ENCODE measurements at places on chromosomes 7 and 10.

- DNase-seq = no peak
These were observed 5.0 kb downstream of the ECHS1 start for GRCh38 chr10:133368153-133368552.

- no peak for DNase-seq
These were observed 57.3 kb downstream of the HHEX start for GRCh38 chr10:92747066-92747465.

GRCh38 chr7:34275624-34276023 is 370.3 kb downstream of the BMPER start:
- no peak for DNase-seq

DNA sequence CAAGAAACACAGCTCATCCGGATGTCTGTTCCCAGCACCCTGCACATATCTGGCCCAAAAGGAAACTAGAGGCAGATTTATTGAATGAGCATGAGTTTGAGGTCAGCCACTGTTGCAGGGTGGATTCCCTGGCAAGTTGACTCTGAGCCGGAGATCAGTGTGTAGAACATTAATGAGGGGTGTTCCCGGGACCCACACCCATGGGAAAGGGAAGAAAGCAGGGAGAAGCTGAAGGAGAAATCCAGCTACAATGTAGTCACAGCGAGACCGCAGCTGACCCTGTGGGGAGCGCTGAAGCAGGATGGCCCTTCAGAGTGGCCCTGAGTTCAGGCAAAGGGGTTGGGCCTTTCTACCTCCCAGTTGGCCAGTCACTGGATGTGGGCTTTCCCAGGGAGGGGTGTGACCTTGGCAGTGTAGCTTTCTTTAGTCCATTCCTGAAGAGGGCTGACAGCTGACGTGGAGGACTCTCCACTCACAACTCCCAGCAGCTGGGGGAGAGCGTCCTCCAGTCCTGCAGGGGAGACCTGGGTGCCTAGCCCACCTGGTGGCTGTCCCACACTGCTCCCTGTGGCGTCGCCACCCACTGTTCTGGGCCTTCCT is 324.2 kb upstream of the ZMIZ1 start:
- no peak for DNase-seq

DNA sequence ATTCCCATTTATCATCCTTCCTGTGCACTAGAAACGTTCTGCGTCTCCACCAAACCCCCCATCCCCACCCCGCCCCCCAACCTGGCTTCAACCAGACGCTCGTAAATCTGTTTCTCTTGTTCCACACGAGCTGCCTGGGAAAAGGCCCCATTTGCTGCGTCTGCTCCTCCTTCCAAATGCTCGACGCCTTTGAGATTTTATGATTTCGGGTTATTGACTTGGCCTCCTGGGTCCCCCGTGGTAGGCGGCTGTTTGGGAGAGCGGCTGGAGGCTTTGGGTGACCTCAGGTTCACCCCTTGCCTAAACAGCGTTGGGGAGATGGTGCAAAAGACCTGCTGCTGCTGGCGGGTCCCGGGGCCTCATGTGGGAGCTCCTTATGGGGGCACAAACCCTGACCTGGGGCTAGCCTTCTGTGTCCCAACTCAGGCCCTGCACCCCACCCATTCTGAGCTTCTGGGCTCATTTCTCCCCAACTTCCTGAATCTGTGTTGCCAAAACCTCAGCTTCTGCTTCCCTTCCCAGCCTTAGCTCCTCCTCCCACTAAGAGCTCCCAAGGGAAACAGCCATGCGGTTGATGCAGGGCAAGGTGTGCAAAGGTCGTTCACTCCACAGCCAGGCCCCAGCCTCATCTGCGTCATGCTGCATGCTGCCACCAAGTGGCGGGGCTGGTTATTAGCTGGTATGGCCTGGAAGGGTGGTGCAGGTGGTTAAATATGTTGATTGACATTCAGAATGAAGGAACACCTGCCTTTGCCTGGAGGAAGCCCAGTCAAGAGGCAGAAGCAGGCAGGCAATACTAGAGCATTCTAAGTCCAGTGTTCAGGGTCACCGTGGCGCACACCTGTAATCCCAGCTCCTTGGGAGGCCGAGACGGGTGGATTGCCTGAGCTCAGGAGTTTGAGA is 49.1 kb upstream of the ELN start:
- no peak for DNase-seq

- no peak for DNase-seq
These were observed 119.2 kb downstream of the GALNT11 start for GRCh38 chr7:152144557-152145245.

- no peak for DNase-seq
These were observed 108.0 kb downstream of the MAD1L1 start for GRCh38 chr7:2124604-2125345.

DNA sequence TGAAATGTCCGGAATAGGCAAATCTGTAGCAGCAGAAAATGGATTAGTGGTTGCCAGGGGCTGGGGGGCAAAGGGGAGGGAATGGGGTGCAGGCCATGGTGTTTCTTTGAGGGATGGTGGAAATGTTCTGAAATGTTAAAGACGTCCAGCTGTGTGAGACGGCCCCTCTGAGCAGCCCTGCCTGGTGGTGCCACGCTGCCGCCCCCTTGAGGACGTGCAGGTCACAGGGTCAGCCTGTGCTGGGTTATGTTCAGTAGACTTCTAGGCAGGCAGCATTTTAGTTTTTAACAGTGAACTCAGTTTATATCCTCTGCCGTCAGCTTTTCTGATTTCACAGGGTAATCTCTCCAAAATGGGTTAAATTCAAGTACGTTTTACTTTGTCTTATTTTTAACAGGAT is 9.4 kb downstream of the NUB1 start:
- peak; percentile 37 for DNase-seq

DNA sequence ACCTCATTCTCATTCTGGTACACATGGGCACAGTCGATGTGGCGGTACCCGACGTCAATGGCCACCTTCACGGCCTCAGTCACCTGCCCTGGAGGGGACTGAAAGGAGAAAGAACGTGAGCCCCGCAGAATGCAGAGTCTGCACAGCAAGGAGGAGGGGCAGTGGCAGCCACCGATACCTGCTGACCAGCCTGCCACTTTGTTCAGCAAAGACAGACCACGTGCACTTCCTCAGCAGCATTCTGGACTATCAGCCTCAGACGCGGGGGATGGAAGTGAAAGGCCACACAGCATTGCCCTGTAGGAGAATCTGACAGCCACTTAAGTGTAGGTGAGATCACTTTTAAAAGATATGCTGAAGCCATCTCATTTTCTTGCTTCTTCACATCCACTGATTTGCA is 7.2 kb downstream of the AKR1B1 start:
- no peak for DNase-seq

DNA sequence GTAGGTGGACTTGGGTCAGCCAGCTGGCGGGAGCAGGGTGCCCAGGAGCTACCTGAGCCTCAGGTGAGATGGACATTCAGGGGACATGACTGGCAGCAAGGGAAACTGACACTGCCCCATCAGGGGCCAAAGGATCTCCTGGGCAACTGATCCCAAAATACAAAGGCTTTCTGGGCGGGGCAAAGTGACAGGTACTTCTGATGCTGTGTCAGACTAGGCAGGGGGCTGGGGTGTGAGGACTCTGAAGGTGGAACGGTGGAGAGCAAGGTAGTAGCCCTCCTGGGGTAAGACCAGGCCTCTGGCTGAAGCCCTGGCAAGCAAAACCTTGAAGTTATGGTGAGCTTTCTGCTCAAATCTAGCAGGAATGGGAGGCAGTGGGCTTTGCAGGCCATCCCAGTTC is 4.4 kb downstream of the OPN4 start:
- DNase-seq = no peak

DNA sequence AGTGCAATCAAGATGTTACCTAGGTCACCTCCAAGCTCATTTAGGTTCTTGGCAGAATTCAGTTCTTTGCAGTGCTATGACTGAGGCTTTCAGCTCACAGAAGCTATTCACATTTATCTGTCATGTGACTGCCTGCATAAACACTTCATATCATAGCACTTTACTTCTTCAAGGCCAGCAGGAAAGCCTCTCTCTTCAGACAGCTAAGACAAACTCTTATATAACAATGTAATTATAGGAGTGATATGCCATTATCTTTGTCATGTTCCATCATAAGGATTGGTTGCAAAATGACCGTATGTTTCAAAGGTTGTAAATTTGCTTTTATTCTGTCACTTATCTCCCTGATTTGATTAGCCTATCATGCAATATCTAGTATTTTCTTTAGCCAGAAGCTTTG is 78.8 kb upstream of the TMEM196 start:
- DNase-seq = no peak

- DNase-seq = no peak
These were observed 906.9 kb downstream of the PCDH15 start for GRCh38 chr10:53894145-53894544.

- DNase-seq = no peak
These were observed 16.9 kb downstream of the PRKRIP1 start for GRCh38 chr7:102413091-102413490.

DNA sequence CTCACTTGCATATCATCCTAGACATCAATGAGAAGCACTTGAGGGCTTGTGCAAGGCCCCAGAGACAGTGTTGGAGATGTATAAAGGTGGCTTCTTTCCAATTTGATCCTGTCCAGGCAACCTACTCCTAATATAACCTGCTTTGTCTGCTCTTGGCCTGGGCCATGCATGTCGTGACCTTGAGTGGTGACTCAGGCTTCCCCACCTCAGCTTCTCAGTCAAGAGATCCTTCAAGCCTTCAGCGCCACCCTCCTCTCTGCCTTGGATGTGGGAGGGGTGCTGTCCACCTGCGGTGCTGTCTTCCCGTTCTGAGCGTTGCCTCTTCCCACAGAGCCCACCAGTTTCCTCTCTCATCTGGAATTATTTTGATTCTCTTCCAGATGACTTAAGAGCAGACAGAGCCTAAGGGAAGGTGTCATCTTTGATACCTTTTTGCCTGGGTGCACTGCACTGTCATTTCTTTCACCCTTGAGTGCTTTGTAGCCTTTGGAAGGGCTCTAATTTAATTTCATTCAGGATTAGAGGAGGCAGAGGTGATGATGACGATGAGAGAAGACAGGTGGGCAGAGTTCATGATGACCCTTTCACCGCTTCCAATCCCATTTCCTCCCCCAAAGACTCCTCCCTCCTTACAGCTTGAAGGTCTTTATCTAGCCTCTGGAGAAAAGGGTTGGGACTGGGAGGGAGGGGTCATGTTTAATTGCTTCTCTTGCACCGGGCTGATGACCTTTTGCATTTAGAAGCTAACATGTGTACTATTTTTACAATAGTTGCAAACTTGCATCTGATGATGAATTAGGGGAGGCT is 6.9 kb downstream of the LSMEM1 start:
- DNase-seq = no peak

GRCh38 chr7:98086281-98086718 is 20.4 kb upstream of the LMTK2 start:
- no peak for DNase-seq

GRCh38 chr7:128366300-128366699 is 4.8 kb upstream of the PRRT4 start:
- no peak for DNase-seq

DNA sequence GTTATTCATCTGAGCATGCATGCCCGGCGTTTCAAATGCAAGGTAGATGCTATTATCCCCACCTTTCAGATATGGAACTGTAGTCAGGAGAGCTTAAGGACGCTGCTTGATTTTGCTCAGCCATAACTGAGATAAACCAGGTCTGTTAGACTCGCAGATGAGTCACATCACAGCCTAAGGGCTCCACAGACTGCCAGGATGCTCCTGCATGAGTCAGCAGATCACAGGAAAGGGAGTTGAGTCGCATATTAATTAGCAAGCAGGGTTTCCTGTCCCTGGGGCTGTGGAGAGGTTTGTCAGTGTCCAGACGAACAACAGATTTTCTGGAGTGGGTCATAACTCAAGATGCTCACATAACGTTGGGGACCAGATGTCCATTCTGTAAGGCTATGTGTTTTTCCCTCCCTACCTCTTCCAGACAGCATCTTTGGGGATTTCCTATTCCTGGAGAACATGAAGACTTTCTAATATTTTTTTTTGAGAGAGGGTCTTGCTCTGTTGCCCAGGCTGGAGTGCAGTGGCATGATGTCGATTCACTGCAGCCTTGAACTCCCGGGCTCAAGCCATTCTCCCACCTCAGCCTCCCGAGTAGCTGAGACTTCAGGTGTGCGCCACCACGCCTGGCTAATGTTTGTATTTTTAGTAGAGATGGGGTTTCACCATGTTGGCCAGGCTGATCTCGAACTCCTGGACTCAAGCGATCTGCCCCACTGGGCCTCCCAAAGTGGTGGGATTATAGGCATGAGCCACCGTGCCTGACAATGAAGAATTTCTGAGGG is 36.7 kb downstream of the PFKFB3 start:
- DNase-seq = peak; percentile 77

GRCh38 chr7:15686295-15686956 is at the start of gene MEOX2:
Gene MEOX2 (minus strand): TSS chr7:15686683. CDS start chr7:15686402, 281 bp downstream.
- no peak for DNase-seq

DNA sequence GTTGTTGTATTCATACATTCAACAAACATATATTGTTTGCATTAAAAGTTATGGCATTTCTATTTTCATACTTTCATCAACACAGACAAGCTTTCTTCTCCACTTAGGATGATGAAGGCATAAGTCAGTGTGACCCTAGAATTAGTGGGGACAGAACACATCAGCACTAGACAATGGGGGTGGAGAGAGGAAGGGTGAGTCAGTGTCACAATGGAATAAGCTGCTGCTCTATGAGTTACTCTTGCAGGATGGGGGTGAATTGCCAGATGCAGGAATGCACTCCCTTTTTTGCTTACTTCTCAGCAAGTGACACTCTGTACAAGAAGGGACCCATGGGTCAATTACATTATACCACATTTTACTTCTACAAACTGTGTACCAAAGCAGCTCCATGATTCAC is 74.0 kb downstream of the DGKI start:
- DNase-seq = no peak

- DNase-seq = no peak
These were observed 110.2 kb upstream of the GDF10 start for GRCh38 chr10:47189802-47190201.

DNA sequence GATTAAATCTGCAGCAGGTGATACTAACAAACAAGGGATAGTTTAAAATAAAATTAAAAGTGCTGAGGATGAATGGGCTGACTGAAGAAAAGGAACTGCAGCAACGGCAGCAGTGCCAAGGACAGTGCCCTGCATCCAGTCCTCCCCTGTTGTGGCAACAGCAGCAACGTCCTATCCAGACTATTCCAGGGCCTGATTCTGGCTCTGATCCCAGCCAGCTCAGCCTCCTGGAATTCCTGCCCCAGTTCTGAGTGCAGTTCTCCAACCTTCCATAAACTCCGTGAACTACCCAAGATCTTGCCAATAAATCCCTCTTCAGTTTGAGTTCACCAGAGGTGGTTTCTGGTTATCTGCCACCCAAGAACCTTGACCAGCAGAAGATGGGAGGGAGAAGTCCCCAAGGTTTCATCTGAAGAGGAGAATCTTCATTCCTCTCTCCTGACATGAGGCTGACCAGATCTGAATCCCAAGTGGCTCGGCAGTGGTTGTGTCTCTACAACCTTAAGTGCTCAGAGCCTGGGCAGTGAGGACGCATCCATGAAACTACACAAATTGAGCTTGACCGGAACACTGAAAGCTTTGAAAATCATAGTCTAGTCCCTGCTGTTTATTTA is 115.8 kb downstream of the SORBS1 start:
- no peak for DNase-seq

DNA sequence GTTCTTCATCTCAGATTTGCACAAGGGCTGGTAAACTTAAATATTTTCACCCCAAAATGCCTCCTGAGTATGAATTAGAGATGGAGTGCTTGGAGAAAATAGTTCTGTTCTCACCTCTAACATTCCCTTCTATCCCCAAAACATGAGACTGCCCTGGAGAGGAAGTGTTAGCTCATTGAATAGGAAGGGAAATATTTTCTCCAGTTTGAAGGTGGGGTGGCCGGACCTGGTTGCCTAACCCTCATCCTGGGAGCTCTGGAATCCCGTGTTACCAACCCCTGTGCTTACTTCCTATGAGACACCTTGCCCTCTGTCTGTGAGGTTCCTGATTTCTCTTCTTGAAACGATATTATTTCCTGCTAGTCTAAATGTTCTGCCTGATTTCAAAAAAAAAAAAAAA is 779 bp downstream of the IFIT2 start:
- DNase-seq = no peak
